ENCODE measurements at places on chromosomes 2 and 18.

DNA sequence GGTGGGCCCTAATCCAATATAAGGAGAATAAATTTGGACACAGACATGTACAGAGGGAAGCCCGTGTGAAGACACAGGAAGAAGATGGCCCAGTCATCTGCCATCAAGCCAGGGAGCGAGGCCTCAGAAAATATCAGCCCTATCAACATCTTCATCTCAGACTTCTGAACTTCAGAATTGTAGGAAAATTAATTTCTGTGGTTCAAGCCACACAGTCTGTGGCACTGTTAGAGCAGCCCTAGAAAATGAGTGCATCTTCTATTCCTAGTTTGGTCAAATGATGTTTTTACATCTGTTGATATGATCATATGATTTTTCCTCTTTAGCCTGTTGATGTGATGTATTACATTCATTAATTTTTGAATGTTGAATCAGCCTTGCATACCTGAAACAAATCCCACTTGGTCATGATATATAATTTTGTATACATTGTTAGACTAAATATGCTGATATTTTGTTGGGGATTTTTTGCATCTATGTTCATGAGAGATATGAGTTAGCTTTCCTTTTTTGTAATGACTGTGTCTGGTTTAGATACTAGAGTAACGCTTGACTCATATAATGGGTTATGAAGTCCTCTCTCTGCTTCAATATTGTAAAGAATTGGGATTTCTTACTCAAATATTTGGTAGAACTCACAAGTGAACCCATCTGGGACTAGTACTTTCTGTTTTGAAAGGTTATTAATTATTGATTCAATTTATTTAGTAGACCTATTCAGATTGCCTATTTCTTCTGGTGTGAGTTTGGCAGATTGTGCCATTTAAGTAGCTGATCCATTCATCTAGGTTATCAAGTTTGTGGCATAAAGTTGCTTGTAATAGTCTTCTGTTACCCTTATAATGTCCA lies 451.4 kb downstream of the EIPR1 start:
- no peak for DNase-seq

DNA sequence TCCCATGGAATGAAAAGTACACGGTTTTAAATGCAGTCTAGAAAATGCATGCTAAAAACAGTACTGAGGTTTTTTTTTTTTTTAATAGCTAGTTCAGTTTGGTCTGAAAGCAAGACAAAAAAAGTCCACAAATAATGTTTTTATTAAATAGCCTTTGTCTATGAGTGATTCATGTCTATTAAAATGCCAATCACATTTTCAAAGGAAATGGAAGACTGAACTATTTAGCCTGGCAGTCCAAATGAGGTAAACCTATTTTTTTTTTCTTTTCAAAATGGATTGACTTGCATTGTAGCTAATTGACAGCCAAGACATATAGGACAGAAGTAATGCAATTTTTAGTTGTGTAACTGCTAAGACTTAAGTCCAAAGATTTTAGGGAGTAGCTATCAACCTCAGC lies 90.3 kb downstream of the LRP1B start:
- no peak for DNase-seq

- no peak for DNase-seq
These were observed 31.5 kb downstream of the USP34 start for GRCh38 chr2:61439241-61440002.

- DNase-seq: no peak
These were observed 44.1 kb downstream of the MTCL1 start for GRCh38 chr18:8749492-8749891.

- no peak for DNase-seq
These were observed 152.7 kb downstream of the SUCLG1 start for GRCh38 chr2:84306361-84306760.

- DNase-seq: peak; percentile 78
These were observed at the start of gene ZDBF2 for GRCh38 chr2:206274434-206275311. ZDBF2 (plus strand) TSS chr2:206274663; CDS start chr2:206281850, 7,187 bp downstream.

- no peak for DNase-seq
These were observed 234.1 kb downstream of the CCDC102B start for GRCh38 chr18:69032009-69032408.

GRCh38 chr2:164620873-164621763 lies at the start of gene GRB14:
GRB14 (minus strand) TSS chr2:164621482; CDS start chr2:164621309, 173 bp downstream.
- peak; percentile 81 for DNase-seq

GRCh38 chr2:23926290-23926749 lies 603 bp downstream of the ATAD2B start:
- DNase-seq: no peak

DNA sequence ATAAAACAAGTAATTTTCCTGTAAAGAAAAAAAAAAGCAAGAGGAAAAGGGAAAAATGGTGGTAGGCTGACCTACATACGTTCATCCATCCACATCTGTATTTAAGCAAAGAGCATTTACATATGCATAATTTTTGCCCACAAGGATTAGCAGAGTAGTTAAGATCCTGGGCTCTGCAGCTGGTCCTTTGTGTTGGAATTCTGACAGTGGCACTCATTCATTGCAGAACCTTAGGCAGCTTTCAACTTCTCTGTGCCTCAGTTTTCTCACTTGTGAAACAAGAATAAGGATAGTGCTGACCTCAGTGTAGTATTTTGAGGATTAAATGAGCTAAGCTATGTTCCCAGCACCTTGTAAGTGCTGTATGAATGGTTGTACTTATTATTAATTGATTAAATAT lies 211.3 kb downstream of the ARL4C start:
- DNase-seq: no peak

DNA sequence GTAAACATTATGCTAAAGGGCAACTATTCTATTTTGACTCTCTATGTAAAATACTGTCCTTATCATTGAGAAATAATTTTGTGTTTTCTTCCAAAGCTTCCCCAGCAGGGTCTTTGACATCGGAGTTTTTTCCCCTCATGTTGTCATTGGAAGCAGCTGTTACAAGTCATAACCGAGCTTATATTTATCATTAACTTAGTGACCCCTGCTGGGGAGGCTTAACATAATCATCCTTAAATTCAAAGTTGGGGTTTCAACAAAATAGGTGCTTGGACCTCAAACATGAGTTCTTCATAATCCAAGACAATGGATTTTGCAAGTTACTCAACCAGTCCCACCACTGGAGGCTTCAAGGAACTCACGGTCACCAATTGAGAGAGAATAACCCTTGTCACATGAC lies 330.9 kb downstream of the DCC start:
- peak; percentile 55 for DNase-seq

- DNase-seq: no peak
These were observed 3.2 kb upstream of the ENOSF1 start for GRCh38 chr18:715626-716025.

DNA sequence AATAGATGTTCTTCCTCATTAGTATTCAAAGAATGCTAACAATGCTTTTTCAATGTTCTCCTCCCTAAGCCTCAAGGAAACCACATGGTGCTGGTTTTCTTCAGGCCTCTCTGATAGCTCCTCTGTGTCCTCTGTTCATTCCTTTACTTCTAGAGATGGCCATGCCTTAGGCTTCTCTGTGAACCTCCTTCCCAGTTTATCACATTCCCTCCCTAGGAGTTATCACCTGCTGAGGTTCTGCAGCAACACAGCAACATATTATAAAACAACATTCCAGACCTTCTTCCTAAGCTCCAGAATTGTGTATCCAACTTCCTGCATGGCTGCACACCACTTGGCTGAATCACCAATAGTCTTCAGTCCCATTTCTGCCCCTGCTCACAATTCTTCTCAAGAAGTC lies 325.5 kb downstream of the IRS1 start:
- no peak for DNase-seq

DNA sequence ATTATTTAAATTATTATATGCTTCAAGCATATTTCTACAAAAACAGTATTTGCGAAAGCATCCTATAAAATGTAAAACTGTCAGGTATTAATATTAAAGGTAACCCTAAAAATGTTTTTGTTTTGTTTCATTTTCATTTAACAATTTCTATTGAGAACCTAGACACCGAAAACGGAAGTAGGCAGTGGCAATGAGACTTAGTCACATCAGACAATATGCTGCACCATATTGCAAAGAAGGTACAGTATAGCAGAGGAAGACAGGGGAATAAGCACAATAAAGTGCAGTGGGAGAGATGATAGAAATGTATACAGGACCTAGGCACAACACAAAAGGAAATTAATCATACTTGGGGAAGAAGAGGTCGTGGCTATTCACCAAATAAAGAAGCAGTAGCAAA lies 12.2 kb downstream of the SCN1A start:
- no peak for DNase-seq

GRCh38 chr18:67932271-67932670 lies 415.8 kb upstream of the DSEL start:
- DNase-seq: no peak

- no peak for DNase-seq
These were observed 105.5 kb downstream of the FAM168B start for GRCh38 chr2:130987519-130988425.

- DNase-seq: no peak
These were observed 495.6 kb upstream of the SYT4 start for GRCh38 chr18:43772907-43773306.

DNA sequence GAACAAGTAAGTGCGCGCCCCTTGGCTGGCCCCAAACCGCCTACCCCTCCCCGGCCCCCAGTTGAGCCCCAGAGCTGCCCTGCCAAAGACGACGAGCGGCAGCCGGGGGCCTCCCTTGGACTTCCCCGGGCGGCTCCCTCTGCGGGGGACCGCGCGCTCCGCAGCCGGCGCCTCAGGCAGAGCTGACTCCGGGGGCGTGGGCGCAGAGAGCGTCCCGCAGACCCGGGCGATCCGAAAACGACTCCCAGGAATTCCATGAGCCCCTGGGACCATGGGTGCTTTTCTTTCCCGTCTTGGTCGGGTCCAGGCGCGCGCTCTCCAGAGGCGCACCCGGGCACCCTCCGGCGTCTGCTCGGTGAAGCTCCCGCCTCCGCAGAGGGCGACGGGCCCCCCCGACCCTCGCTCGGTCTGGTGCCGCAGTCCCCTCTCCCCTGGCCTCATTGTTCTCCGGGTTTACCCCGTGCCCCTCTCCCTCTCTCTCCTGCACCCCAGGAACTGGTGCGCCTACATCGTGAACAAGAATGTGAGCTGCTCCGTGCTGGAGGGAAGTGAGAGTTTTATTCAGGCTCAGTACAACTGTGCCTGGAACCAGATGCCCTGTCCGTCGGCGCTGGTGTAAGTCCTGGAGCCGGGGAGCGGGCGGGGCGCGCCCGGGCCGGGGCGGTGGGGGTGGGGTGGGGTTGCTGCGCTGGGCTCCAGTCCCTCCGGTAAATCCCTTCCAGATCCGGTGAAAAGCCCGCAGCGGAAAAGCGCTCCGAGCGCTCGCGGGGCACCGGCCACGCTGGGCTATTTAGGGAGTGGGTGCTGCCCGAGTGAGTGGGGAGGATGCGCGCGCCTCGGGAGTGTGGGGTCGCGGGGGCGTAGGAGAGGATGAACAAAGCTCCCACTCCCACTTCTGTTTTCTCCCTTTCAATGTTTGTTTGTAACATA lies 776 bp downstream of the EMILIN2 start:
- peak; percentile 46 for DNase-seq

- DNase-seq: peak; percentile 76
These were observed 26.6 kb downstream of the BIN1 start for GRCh38 chr2:127080226-127080937.

GRCh38 chr2:44722026-44722625 lies 219.4 kb upstream of the SIX3 start:
- DNase-seq: no peak

GRCh38 chr2:7205151-7205830 lies 288.1 kb downstream of the RNF144A start:
- DNase-seq: no peak

DNA sequence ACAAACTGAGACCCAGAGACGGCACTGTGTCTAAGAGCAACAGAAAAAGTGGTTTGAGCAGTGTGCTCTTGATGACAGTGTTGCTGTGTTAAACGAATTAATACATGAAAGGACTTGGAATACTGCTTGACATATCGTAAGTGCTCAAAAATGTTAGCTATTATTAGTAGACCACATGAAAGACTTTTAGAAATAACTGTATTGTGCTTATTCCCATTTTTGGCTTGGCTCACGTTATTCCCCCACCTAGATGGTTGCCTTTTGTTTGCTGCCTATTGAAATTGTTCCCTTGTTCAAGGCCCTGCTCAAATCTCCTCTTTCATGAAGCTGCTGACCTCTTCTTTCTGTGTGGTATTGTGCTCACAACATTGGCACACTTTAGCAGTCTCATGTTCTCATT lies 27.8 kb upstream of the C2orf74 start:
- no peak for DNase-seq

- DNase-seq: peak; percentile 89
These were observed 47.7 kb upstream of the POMC start for GRCh38 chr2:25215948-25216679.

DNA sequence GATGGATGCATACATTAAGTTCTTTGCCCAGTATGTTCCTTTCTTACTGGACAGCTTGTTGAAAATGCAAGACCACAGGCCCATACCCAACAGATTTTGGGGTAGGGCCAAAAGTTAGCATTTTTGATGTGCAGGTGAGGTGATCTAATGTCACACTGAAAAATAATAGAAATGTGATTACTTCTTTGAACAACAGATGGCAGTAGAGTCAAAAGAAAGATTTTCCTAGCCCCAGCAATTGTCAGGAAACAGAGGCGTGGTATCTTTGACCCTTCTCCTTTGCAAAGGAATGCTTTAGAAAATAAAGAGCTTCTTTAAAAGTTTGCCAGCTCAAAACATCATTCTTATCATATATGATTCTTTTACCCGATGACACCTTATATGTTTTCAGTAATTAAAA lies 343.6 kb upstream of the SYT4 start:
- peak; percentile 55 for DNase-seq

DNA sequence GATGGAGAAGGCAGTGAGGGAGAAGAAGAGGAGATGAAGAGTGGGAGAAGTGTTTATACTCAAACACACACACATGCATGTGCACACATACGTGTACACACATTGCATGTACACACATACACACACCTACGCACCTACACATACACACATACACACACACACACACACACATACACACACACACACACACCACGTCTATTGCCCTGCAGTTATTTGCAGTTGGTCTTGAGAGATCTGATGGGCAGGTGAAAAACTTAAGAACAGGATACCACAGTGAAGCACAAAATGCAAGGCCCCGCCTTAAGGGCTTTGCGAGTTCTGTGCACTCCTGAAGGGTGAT lies 190.2 kb downstream of the MYCN start:
- DNase-seq: no peak

DNA sequence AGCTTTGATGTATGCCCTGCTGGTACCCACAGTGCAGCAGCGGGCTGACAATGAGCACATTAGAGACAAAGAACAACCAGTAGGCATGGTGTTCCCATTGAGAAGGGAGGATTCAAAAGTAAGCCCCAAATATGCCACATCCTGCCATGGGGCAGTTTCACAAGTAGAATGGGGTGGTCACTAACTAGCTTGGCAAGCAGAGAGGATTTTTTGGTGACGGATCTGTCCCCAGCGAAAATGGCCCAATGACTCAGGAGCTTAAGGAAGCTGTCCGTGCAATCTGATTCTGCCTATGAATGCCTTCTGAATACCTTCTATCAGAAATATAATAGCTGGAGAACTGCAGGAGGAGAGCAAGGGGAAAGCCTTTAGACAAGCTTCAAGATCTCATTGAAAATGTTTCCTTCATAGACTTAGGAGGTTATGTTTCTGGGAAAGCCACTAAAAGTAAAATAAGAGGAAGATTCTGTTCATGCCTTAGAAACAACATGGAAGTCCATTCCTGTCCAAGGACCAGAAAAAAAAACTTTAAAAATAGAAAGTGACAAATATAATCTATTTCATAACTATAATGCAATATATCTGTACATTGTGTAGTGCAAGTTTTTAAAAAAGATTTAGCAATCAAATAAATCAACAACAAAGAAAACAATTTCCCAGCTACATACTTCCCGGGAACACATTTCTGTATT lies 117.5 kb upstream of the SLC14A2 start:
- no peak for DNase-seq
